Activated naive CD8-positive, alpha-beta T cell treated with anti-CD3 and anti-CD28 coated beads, Interleukin-2, amount 10 ng/mL, durations not matched to agents 7 days and 5 days (primary cell): ENCODE measurements at places on chromosomes 5 and 9. TPM values are rescaled to one million over a fixed set of nuclear protein-coding genes. Genes with fewer than 3 reads are reported as not detected.

DNA sequence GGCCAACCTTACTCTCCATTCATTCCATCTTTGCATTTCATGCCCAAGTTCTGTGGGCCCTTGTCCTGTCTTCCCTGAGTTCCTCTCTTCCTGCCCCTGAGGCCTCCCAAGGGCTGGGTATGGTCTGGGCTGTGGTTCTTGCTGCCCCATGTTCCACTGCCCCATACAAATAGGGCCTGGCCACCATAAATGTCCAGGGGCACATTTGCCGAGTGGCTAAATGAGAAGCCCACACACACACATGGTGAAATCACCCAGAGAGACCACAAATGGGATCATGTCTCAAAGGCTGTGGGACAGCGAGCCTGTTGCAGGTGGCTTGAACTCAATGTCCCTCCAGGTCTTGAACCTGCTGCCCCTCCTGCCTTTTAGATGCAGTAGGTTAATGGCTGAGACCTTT lies 1.2 kb downstream of the TIFAB start:
- H3K4me1 ChIP-seq = no peaks in the 10 kb centered on the region
- H3K27me3 ChIP-seq = peaks cover 17% of the 10 kb centered on the region
- H3K4me3 ChIP-seq = no peak overlapping the region
- H3K27ac ChIP-seq = no peak overlapping the region

Gene QRFP
- not detected for total RNA-seq

Gene RAPGEF1
- 129 TPM for total RNA-seq

Gene NUTM2F
- total RNA-seq = not detected

Gene RASGEF1C
- total RNA-seq = not detected

Gene COL27A1
- total RNA-seq = 1.9 TPM

DNA sequence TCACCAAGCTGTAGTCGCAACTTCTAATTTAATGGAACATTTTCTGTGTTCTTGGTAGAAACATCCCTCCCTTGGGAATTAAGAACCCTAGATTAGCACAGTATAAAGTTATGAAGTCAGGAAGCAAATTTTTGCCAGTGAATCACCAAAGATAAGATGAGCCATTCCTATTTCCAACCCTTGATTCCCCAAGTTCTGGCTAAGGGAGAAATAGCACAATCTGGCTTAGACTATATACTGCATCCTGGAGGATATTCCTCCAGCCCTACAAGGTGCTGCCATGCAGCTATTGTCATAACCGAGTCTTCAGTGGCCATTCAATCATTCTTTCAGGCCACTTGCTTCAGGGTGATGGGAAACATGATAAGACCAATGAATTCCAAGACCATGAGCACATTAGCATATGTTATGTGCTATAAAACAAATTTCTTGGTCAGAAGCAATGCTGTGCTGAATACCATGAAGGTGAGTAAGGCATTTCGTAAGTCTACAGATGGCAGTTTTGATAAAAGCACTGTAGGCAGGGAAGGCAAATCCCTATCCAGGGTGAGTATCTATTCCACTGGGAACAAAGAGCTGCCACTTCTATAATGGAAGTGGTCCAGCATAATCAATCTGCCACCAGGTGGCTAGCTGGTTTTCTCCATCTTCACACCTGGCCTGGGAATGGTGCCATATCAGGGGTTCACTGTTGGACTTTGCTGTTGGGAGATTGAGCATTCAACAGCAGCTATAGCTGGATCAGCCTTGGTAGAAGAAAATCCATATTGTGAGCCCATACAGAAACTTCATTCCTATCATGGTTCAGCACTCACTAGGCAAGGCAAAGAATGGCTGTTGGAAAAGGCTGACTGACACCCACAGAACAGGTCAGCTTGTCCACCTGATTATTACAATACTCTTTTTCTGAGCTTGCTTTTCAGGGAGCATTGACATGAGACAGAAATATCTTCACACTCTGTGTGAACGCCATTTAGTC lies 19.6 kb upstream of the ARL15 start:
- DNase-seq = no peak
- H3K36me3 ChIP-seq = no peaks in the 10 kb centered on the region
- no peak overlapping the region for H3K27ac ChIP-seq
- H3K4me1 ChIP-seq = peaks cover 7% of the 10 kb centered on the region

GRCh38 chr5:52859628-52860027 lies 71.9 kb downstream of the ITGA1 start:
- H3K36me3 ChIP-seq = no peaks in the 10 kb centered on the region
- H3K27me3 ChIP-seq = no peaks in the 10 kb centered on the region
- no peak for DNase-seq
- H3K4me3 ChIP-seq = no peak overlapping the region
- no peak overlapping the region for H3K27ac ChIP-seq

Gene TMEM161B
- 31.5 TPM for total RNA-seq

GRCh38 chr5:94266170-94266569 lies 352.2 kb downstream of the KIAA0825 start:
- no peak for DNase-seq
- no peaks in the 10 kb centered on the region for H3K4me1 ChIP-seq
- H3K27me3 ChIP-seq = peaks cover 2% of the 10 kb centered on the region

Gene ACOT12
- not detected for total RNA-seq

Gene PDE6A
- not detected for total RNA-seq

Gene SPATA31D4
- not detected for total RNA-seq

DNA sequence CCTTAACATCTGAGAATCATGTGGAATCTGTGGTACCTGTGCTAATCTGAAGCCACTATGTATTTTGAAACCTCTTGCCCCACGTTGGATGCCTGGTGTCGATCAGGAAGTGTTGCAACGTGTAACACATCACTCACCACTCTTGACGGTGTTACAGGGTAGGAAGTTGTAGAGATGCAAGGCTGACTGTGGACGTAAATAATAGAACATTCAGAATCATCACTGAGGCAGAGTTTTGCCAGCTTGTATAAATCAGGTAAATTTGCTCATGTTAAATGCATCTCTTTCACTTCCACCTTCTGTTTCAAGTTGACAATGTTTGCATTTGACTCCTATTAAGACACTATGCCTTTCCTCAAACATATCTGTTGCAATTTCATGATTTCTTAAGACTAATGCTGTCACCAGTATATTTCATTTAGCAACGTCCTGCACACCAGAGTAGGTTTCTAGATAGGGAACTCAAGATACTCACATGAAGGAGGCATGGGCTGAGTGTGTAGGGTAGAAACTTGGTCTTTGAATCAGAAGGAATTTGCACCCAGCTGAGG lies 38.1 kb downstream of the BASP1 start:
- H3K36me3 ChIP-seq = no peaks in the 10 kb centered on the region
- no peaks in the 10 kb centered on the region for H3K4me1 ChIP-seq

DNA sequence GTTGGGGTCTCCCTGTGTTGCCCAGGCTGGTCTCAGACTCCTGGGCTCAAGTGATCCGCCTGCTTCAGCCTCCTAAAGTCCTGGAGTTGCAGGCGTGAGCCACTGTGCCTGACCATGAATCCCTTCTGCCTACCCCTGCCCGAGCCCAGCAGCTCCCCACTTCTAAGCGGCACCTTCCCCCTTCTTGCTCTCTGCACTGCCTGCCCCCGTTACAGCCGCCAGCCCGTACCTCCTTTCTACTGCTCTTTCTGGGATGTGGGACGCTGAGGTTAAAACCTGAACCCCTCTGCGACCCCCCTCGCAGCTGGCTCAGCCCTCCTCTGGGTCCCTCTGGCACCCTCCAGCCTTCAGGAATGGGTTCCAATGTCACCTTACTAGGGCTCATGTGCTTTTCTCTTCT lies 249.6 kb downstream of the PBX3 start:
- H3K27ac ChIP-seq = no peak overlapping the region
- no peak for DNase-seq
- peaks cover 3% of the 10 kb centered on the region for H3K27me3 ChIP-seq

DNA sequence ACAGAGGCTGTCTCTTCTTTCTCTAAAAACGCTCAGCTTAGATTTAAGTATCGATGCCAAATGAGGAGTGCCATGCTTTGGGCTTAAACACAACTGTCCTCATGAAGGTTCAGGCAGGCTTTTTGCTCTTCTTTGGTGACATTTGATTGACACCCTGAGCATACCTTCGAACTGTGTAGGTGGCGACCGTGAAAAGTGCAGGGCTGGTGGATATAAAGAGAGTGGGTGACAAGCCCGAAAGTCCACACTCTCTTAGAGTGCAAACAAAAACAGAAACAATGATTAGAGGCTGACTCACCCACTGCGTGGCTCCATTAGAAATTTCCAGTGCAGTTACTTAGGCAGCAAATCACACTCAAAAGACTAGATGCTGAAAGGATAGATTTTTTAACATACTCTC lies 141.7 kb downstream of the SYK start:
- H3K4me3 ChIP-seq = no peak overlapping the region
- H3K36me3 ChIP-seq = no peaks in the 10 kb centered on the region
- no peak overlapping the region for H3K27ac ChIP-seq
- DNase-seq = no peak

- DNase-seq = no peak
- H3K4me3 ChIP-seq = no peak overlapping the region
- peaks cover 2% of the 10 kb centered on the region for H3K36me3 ChIP-seq
- H3K27me3 ChIP-seq = no peaks in the 10 kb centered on the region
- peaks cover 9% of the 10 kb centered on the region for H3K4me1 ChIP-seq
Observed at GRCh38 chr9:128143525-128144238, 5.6 kb upstream of the LCN2 start.

Gene BRIX1
- 33.9 TPM for total RNA-seq

DNA sequence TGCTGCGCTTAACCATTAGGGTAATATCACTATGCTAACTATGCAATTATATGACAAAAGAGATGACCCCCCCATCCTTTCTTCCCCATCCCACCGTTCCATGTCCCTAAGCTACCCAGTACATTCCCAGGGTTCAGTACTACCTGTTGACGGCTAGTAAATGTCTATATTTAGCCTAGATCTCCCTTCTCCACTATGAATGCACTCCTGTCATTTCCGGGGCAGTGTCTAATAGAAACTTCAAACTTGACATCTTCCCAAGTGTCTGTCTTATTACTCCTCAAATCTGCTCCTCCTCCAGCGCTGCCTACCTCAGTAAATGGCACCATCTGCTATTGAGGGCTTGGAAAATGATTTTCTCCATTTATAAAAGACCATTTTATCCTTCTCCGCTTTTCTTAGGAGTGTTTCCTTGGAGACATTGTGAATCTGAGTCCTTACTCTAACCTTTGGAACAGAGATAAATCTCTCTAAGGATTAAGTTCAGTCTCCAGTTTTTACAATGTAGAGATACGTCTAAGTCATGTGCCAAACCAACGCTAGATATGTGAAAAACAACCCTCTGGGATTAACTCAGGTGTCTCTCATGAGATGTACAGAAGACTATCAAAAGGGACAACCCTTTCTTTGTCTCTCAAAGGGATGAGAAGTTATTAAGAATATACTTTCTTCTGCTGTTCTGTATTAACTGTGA lies 114.9 kb downstream of the BNC2 start:
- H3K4me3 ChIP-seq = no peak overlapping the region
- no peaks in the 10 kb centered on the region for H3K4me1 ChIP-seq
- DNase-seq = no peak
- no peak overlapping the region for H3K27ac ChIP-seq
- H3K27me3 ChIP-seq = no peaks in the 10 kb centered on the region
- H3K36me3 ChIP-seq = peaks cover 1% of the 10 kb centered on the region

- peaks cover 24% of the 10 kb centered on the region for H3K27me3 ChIP-seq
- no peak overlapping the region for H3K27ac ChIP-seq
- no peak for DNase-seq
- no peak overlapping the region for H3K4me3 ChIP-seq
Observed at GRCh38 chr9:90722071-90722470, 79.4 kb upstream of the DIRAS2 start.

Gene NR5A1
- total RNA-seq = not detected

Gene SERINC5
- 70.2 TPM for total RNA-seq

Gene SV2C
- total RNA-seq = 0.03 TPM

Gene SLC4A9
- total RNA-seq = 0.17 TPM

- H3K4me1 ChIP-seq = peaks cover 11% of the 10 kb centered on the region
- no peaks in the 10 kb centered on the region for H3K36me3 ChIP-seq
- no peak overlapping the region for H3K27ac ChIP-seq
- H3K27me3 ChIP-seq = no peaks in the 10 kb centered on the region
Observed at GRCh38 chr9:76297721-76298239, 96.4 kb downstream of the RFK start.

Gene HAVCR1
- 4.1 TPM for total RNA-seq

- peaks cover 18% of the 10 kb centered on the region for H3K36me3 ChIP-seq
- DNase-seq = no peak
- peak overlapping the region; percentile 44 for H3K27ac ChIP-seq
Observed at GRCh38 chr5:76406014-76406413, 2.9 kb downstream of the IQGAP2 start.

DNA sequence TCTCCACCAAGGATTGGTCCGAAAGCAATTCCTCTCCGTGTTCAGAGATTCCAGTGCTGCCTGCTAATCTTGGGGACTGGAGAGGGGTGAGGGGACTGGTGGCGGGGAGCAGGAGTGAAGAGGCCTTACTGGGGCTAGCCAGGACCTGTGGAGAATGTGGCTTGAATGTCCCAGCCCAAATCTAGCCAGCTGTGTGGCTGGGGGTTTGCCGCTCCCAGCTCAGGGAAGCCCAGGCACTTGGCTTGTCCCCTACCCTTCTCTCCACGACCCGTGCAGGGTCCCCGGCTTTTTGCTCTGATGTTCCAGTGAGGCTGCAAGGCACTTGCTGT lies 2.4 kb downstream of the N4BP3 start:
- peak overlapping the region; percentile 95 for H3K4me3 ChIP-seq
- DNase-seq = no peak
- H3K4me1 ChIP-seq = peaks cover 39% of the 10 kb centered on the region
- peaks cover 2% of the 10 kb centered on the region for H3K36me3 ChIP-seq
- peaks cover 29% of the 10 kb centered on the region for H3K27me3 ChIP-seq
- peak overlapping the region; percentile 60 for H3K27ac ChIP-seq

Gene NPR3
- total RNA-seq = not detected

DNA sequence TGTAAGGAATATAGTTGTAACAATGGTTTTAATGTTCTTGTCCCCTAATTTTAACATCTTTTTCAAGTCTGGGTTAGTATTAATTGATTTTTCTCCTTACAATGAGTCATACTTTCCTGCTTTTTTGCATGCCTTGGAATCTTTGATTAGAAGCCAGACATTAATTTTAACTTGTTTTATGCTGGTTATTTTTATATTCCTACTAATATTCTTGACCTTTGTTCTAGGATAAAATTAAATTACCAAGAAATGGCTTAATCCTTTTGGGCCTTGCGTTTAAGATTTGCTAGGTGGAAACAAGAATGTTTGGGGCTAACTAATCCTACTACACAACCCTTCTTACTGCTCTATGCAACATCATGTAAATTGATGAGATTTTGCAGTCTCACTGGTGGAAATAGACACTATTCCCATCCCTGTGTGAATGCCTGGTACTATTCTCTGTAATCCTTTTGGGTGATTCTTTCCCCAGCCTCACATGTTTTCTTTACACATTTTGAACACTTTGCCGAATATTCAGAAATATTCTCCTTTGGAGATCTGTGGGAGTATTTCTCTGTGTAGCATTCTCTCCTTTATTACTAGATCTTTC lies 47.2 kb downstream of the ZCCHC7 start:
- no peak for DNase-seq
- peaks cover 3% of the 10 kb centered on the region for H3K4me1 ChIP-seq
- H3K4me3 ChIP-seq = no peak overlapping the region
- H3K36me3 ChIP-seq = peaks cover 48% of the 10 kb centered on the region
- no peaks in the 10 kb centered on the region for H3K27me3 ChIP-seq
